Urinary bladder (tissue), 4 donors: ENCODE measurements at places on chromosomes 16 and 17.

GRCh38 chr16:56848955-56849689, 15.9 kb upstream of the SLC12A3 start:
- DNase-seq: no peak

DNA sequence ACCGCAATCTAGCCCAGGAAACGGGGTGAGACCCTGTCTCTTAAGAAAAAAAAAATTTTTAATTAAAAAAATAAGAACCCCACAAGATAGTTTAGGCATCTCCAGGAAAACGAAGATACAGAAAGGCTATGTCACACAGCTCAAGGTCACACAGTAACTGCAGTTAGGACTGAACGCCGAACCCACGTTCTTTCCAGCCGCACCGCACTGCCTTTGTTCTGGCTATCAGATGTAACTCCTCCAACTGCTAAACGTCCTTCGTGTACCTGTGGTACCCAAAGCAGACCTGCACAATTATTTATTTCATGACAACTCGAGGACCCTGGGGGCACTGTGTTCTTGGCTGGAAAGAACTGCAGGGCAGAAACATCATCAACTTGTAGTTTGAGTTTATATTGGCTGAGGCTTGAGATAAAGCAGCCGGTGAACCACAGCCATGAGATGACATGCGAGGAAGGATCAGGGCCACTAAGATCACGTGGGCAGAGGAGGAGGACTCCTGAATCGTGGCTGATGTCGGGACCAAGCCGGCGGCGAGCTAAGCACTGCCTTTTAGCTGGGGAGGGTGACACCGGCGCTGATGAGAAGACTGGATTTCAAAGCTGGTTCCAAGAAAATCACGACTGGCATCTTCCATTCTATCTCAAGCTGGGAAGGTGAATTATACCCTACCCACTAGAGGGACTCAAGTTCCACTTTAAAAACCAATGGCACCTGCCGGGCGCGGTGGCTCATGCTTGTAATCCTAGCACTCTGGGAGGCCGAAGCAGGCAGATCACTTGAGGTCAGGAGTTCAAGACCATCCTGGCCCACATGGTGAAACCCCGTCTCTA, 20.7 kb upstream of the MNT start:
- DNase-seq: no peak

GRCh38 chr17:4604111-4604644, 19.8 kb downstream of the SMTNL2 start:
- peak; percentile 67 for DNase-seq

- DNase-seq: no peak
These were observed 77.8 kb downstream of the RTN4RL1 start for GRCh38 chr17:1947229-1947742.

DNA sequence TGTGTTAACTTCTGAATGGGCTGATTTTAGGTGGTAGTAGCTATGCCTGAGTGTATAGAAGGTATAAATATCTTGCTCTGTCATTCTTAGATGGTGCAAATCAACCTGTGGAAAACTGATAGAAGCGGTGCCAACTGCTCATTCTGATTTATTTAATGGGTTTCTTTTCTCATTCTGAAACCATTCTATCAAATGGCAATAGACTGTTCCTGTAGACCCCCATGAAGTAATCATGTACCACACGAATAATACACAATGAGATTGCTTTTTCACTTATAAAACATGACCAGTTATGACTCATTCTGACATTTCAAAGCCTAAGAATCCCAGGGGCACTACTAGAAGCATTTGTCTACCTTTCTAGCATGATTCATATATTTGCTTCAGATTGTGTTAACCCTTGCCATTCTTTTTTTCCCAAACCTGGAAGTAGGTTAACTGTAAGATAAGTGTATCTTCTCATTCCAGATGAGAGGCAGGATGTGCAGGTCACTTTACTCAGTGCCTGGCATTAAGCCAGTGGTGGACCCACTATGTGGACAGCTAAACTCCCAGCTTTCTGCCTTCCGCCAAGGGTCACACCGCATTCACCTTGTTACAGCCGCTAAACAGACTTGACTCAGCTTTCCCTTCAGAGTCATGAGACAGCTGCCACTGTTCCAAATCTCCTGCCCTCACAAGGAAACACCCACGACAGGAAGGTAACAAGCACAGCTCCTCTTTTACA, 16.4 kb upstream of the SLC16A11 start:
- DNase-seq: no peak

GRCh38 chr17:30477083-30477773, at the start of gene GOSR1:
Gene GOSR1 (plus strand): TSS chr17:30477408. CDS start chr17:30477434, 26 bp downstream.
- peak; percentile 91 for DNase-seq

DNA sequence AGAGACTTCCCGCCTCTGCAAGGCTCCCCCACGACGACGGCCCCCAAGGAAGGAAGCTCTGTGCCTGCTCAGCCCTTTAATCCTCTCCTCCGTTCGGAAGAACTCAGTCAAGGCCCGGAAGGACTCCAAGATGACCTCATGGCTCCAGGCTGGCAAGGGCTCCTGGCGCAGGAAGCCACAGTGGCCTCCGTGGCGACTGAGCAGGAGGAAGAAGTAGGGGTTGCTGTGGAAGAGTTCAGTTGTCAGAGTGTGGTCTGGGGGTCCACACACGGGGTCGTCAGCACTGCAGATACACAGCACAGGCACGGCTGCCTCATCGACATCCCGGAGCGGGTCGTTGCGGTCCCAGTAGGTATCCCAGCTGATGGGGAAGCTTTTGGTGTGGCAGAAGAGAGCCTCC, 4.2 kb downstream of the ABHD15 start:
- DNase-seq: no peak

DNA sequence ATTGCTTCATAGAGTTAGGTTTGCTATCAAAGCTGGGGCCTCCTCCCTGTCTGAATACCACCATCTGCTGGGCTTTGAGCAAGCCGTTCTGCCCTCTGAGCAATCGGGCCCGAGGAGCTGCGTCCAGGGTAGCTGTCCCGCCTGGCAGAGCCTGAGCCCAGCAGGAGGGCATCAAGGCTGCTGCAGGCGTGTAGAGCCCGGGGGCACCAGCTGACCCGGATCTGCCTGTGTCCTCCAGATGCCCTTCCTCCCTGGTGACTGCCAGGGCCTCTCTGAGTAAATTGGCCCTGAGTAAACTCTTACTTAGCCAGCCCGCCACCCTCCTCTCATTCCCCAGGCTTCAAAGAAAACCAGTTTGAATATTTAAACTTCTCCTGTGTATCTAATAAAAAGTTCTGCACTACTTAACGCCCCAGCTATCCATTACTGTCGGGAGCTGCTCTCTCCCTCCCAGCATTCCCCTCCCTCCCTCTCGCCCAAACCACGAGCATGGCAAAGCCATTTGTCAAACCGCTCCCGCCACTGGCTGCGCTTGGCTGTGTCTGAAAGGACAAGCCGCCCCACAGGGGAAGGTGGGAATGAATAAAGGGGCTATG, 16.4 kb downstream of the CDK5RAP3 start:
- no peak for DNase-seq

DNA sequence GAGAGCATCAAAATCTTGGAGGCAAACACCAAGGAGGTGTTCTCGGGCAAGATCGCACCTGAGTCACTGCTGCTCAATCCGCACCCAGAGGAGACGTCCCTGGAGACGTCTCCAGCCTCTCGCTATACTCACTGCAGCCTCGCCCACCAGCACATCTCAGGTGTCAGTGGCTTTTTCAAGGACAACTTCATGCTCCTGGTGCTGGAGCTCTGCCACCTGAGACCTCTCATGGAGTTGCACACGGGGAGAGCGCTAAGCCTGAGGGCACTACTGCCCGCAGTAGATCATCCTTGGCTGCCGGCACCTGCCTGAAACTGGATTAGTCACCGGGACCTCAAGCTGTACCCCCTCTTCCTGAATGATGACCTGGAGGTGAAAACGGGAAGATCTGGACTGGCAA, 2.6 kb upstream of the MBTPS1 start:
- no peak for DNase-seq

DNA sequence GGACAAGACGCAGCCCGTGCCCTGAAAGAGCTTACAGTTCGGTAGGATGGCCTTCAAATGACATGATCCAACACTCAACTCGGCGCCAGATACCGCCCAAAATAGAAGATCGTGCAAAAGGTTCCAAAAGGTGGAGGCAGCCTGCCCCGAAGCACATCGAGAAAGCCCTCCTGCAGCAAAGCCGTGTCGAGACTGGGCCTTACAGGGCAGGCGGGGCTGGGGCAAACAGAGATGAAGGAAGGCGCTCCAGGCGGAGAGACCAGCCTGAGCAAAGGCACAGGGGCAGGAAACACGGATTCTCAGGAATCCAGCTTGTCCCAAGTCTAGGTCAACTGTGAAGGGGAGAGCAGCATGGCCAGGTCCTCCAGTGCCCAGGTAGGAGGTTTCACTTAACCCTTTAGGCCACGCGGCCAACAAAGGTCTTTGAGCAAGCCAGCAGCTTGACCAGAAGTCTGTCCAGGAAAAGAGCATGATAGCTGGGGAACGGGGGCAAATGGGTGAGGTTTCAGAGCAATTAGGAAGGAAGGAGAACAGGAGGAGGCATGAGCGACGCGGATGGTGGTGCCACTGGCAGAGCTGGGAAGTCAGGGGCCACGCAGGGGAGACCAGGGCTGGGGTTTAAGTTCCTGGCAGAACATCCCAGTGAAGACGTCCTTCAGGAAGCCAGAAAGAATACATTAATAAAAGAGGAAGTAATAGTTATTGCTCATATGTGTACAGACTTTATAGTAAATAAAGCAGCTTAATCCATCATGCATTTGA, 21.2 kb upstream of the EIF1 start:
- DNase-seq: no peak

- DNase-seq: no peak
These were observed 2.6 kb downstream of the NOG start for GRCh38 chr17:56595831-56596690.

DNA sequence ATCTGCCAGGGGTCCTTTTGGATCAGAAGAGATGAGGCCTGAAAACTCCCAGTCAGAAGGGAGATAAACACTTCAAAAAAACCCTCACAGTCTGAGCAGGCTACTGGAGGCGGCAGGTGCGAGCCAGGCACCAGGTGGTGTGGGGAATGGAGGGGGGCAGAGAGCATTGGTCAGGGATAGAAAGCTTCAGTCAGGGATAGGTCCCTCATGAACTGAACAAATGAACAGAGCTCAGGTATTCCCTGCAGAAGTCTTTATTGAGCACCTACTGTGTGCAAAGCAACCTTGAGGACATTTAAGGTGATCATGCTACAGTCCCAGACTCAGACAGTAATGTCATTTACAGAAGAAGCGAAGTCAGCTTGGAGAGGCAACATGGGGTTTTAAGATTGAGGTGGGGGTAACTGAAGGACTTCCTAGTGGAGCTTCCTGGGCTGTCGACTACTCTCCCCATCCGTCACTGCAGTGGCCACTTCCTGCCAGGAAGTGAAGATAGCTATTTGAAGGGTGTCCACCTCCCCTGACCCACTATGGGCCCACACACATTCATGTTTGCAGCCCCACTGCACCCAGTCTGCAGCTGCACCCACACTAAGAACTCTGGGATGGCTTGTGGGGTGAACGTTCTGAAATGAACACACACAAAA, 3.2 kb downstream of the KIFC3 start:
- DNase-seq: no peak

DNA sequence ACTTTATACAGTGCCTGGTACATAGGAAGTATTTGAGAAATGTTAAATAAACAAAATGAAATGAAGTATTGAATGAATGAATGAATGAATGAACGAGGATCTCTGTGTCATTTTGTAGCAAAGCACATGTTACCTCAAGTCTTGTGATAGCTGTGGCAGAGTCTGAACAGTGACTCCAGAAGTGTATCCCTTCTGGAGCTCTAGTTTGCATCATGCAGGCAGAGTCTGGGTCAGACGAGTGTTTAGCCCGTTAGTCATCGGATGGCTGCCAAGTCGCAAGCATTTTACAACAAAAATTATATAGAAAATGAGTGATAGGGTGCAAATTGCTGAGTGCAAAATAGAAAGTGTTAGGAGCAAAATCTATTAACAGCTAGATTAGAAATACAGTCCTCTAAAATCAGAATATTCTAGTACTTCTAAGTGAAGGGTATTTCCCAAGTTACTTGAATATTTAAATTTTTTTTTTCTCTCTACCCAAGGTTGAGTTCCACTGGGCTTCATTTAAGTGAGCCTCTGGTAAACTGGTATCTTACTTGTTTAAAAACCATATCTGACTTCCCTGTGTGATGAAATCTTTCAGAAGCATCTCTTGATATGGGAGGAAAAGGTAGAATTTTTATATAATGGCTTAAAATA, 113.3 kb downstream of the FTO start:
- DNase-seq: no peak

DNA sequence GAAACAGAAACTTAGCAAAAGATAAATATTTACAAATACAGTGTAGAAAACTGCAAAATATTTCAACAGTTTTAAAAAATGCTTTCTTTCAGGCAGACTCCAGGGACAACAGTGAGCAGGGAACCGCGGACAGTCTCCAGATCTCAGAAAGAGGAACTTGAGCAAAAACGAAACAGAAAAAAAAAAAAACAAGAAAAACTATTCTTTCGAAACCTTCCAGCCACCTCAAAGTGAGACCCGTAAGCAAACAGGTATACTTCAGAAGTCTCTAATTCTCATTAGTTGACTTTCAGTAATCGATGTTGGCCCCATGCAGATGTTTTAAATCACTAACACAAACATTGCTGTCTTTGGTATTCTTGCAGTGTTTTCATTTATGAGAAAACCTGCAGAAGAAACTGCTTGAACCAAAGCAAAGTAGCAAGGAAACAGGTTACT, 15.7 kb upstream of the CCL1 start:
- DNase-seq: no peak

DNA sequence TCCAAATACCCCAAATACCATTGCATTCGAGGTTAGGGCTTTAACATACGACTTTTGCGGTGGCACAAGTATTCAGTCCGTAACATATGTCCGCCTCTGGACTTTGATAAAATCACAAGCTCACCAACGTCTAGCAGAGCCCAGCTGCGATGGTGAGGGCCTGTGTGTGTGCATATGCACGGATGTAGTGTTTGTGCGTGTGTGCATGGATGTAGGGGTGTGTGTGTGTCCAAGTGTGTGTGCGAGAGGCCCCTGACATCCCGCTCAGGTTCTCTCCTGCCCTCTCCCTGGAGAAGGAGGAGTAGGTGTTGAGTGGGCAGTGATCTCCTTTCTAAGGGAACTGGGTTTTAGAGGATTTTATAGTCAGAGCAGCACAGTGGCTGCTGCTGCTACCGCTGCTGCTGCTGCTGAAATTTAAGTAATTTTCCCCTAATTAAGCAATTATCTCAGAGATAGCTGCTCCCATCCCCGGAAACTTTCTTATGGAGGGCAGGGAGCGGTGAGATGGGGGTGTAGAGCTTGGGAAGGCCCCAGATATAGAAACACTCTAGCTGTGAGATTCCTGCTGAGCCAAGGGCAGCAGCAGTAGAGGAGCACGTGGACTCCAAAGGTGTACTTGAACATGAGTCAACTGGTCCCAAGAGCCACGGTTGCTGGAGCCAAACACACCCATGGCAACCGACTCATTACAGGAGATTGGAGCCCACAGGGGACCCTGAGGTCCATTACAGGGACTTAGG, 121.7 kb upstream of the SDK2 start:
- no peak for DNase-seq

GRCh38 chr17:27575912-27576252, 55.1 kb upstream of the LGALS9 start:
- DNase-seq: no peak

GRCh38 chr17:79777120-79777893, 641 bp upstream of the CBX2 start:
- DNase-seq: no peak
